KG1 (cell line): ENCODE measurements at places on chromosomes 3 and 15.

GRCh38 chr3:37853691-37854413 lies 7.8 kb upstream of the CTDSPL start:
- DNase-seq, result no peak

DNA sequence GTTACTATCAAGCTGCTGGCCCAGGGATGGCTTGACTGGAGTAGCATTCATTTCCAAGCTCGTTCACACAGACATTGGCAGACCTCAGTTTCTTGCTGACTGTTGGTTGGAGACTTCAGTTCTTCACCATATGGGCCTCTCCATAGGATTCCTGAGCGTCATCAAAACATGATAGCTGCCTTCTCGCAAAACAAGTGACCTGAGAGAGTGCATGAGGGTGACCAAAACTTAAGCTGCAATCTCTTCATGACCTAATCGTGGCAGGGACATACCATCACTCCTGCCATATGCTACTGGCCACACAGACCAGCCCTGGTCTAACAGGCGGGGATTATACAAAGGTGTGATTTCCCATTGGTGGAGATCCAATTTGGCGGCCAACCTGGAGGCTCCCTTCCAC lies 46.0 kb upstream of the C3orf22 start:
- no peak for DNase-seq

DNA sequence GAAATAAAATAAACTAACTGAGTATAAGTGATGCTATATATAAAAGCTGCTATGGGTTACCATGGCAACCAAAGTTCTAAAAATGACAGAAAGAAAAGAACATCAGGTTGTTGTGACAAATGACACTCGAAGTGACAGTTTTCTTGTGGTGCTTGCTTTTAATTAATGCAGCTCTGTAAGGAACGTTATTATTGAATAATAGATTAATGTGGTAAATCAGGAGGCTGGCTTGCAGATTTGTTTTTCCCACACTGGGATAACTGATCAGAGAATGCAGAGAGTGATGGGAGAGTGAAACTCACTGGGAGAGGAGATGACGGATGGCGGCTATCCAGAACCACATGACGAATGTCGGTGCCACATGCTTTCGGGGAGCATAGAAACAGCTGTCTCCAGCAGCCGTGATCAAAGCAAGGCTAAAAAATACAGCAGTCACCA lies 207.0 kb upstream of the ATP10A start:
- DNase-seq, result no peak

DNA sequence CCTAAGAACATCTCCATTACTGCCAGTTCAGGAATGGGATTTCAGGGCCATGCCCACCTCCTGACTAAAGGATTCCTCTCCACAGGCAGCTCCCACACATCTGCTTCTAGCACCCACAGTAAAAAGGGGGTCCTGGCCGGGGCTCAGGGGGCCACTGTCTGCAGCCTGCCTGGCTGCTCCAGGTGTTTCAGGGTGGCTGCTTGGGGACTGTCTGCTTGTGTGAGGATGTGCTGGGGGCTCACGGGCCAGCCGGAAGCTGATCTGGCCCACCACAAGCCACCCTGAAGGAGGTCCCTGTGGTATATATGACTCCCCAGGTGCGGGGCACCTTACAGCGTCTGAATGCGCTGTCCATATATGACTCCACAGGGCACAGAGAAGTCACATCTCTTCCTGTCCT lies 135.4 kb downstream of the NSMCE3 start:
- no peak for DNase-seq
